ENCODE measurements at places on chromosomes 6 and 20.

DNA sequence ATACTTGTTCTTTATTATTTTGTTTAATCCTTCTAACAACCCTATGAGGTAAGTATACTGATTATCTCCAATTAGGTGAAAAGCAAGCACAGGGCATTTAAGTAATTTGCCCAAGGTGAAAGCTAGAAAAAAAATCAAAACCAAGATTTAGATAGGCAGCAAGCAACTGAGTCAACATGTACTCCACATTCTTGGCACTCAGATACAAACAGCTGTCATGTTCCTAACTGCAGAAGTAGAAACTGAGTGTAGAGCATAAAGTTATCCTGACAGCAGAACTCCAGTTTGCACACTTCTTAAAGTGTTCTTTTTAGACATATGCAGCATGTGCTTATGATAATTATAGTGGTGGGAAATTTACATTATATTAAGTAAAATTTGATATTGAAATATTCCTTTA is 278.1 kb downstream of the MEI4 start:
- no peak for DNase-seq

DNA sequence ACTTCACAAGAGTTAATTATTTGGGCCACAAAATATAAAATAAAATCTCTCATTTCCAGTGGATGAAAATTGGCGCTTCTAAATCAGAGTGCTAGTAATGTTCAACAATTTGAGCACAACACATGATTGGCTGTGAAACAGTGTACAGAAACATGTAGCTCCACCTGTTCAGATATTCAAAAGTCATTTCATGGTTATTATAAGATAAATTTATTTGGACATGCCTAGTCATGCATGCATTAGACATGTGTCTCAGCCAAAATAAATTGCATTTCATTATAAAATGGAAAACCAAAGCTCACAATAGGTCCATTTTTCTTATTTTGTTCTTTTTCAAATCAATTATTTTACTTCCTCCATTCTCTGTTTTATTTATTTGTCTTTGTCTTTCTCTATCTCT is 374.8 kb downstream of the LMBRD1 start:
- DNase-seq, result no peak

- no peak for DNase-seq
Measured at GRCh38 chr6:18433059-18433458, 45.9 kb downstream of the RNF144B start.

DNA sequence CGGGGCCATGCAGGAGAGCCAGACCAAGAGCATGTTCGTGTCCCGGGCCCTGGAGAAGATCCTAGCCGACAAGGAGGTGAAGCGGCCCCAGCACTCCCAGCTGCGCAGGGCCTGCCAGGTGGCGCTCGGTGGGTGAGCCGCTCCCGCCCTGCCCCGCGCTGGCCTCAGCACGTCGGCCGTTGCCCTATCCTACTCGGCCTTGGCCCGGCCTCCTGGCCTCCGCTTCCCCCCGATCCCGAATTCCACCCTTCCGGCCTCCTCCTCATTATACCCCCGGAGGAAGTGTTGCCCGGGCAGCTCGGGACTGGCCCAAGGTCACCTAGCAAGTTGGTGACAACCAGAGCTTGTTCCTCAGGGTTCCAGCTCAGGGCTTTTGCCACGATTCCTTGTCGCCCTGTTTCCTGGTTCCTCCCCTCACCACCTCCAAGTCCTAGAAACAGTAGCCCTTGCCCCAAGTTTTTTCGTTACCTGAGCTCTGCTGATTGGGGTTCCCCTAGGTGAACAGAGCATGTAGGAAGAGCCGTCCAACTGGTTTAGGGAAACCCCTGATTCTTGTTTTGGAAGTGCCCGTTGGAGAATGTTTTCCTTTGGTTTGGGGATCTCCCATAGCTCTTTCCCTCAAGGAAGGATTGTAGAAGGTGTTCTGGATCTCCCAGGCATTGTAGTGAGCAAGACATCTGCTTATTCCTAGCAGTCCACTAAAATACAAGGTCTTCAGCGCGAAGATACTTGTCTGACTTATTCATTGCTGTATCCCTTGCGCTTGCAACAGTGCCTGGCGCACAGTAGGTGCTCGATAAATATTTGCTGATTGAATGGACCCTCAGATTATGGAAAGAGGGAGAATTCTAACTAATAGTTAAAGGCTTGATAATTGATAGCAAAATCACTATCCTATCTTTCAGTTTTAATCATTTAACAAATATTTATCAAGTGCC is 641 bp downstream of the ARFGEF2 start:
- no peak for DNase-seq

- DNase-seq, result peak; percentile 94
Measured at GRCh38 chr6:27894839-27895762, 17.1 kb downstream of the OR2B2 start.

GRCh38 chr20:58322083-58322482 is 12.6 kb downstream of the RAB22A start:
- DNase-seq, result no peak

DNA sequence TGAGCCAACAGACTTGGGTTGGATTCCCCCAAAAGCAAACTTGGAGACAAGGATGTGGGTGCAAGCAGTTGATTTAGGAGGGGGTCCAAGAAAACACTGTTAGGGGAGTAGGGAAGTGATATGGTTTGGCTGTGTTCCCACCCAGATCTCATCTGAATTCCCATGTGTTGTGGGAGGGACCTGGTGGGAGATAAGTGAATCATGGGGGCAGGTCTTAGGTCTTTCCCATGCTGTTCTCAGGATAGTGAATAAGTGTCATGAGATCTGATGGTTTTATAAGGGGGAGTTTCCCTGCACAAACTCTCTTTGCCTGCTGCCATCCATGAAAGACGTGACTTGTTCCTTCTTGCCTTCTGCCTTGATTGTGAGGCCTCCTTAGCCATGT is 542.6 kb downstream of the DHX35 start:
- DNase-seq, result no peak

GRCh38 chr6:30101444-30102413 is 11.2 kb downstream of the TRIM31 start:
- peak; percentile 80 for DNase-seq

DNA sequence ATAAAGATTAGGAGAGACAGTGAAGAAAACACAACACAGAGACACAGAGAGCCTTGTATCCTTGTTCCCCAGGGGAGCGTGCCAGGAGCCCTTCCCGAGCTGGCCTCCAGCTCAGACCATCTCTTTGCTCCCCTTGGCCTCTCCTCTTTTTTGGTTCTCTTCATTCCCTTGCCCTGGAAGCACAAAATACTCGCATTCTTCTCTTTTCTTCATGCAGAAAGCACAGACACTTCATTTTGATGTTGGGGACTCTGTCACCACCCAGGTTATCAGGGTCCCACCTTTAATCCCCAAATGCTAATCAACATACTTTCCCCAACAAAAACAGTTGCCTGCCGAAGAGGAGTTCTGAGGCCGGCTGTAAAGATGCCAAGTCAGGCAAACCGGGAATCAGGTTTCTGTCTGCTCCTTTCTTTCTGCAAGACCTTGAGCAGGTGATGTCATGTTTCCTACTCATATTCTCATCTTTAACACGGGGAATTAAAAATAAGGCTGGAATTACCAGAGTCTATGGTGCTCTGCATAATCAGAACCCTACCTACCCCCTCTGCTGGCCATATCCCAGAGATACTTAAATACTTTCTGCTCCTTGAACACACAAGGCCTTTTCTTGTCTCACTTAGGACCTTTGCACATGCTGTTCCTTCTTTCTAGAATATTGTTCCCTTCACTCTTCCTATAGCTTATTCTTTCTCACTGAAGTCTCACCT is 21.7 kb downstream of the TGM6 start:
- DNase-seq, result no peak

GRCh38 chr20:48049171-48049570 is 263.9 kb upstream of the SULF2 start:
- DNase-seq, result no peak

DNA sequence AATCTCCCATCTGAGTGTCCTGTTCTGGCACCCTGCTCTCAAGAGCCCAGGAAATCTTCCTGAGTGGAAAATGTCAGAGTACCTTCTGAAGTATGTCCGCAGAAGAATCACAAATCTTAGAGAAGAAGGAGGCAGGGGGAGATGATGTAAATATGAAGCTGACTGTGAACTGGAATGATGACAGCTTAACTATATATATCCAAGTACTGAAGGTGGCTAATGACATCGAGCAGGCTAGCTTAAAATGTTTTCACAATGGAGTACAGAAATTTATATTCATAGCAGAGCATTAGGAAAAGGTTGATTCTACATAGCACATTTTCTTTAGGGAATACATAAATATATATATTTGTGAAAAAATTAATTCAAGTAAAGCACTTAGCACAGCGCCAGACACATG is 64.3 kb downstream of the BMP5 start:
- no peak for DNase-seq

- DNase-seq, result no peak
Measured at GRCh38 chr20:63233924-63234323, 1.8 kb upstream of the BIRC7 start.

- no peak for DNase-seq
Measured at GRCh38 chr20:3935295-3935955, 46.2 kb downstream of the PANK2 start.

DNA sequence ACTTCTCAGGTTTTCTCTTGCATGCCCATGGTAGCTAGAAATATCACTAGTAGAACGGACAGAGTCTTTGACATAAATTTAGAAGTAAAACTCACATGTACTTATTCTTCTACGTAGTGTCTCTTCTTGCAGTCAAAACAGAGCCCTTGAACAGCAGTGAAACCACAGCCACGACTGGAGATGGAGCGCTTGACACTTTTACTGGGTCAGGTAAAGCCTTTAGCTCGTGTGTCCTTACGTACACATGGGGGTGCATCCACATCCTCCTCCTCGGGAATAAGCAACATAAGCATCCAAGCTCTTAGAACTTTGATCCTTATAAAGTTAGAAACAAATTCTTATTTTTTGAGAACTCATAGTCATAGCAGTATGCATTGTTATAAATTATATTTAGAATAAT is 215.3 kb downstream of the EYA4 start:
- DNase-seq, result no peak

GRCh38 chr6:140208286-140208685 is 833.8 kb upstream of the CITED2 start:
- DNase-seq, result no peak

- DNase-seq, result no peak
Measured at GRCh38 chr20:45390931-45391330, 12.8 kb upstream of the TP53TG5 start.

DNA sequence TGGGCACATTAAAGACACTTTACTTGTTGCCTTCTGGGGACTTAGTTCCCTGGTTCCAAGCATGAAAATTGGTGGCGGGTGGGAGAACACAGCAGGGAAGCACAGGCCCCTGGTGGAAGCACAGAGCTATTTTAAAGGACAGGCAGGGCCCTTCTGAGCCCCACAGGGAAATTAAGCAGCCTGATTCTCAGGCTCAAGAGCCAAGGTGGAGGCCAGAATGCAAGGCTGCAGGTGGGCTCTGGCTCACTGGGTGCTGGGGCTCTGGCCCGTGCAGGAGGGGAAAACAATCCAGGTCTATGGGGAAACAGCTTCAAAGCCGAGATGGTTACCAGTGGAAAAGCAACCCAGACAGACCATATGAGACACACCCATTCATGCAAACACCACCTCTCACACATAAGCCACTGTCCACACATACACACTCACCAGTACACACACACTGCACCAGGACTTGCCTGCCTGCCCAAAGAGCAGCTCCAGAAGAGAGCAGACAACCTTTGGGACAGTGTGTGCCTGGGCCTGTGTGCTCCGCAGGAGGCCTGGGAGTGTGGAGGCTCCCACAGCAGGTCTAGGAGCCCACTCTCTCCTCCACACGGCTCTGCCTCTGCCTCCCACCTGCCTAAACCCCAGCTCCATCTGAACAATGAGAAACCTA is 30.6 kb downstream of the TFEB start:
- DNase-seq, result no peak

- DNase-seq, result no peak
Measured at GRCh38 chr6:56458324-56458884, 184.3 kb downstream of the DST start.

DNA sequence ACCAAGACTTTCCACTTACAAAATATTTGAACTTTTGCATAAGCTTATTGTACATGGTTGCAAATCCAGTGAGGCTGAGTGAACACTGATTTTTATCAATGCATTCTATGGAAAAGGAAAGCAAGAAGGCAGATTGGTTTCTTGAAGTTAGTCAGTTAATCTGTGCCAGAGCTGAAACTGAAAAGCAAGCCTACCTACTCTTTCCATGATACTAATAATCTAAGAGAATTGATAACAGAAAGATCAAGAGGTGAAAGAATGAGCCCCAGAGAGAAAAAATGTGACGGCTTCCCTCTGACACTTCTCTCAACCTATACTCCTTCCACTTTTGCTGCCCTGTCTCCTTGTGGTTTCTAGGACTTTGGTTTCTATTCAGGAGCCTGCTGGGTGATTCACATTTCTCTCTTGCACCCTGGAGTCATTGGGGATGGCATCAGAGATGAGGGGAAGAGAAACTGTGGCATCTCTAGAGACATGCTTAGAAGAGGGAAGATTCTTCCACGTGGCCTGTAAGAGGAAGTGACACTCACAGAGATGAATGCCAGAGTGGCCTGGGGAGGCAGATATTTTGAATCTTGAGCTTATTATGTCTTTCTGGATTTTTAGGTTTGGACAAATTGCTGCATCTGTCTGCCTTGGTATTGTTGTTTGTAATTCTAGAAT is 158.6 kb upstream of the RIMS1 start:
- no peak for DNase-seq

DNA sequence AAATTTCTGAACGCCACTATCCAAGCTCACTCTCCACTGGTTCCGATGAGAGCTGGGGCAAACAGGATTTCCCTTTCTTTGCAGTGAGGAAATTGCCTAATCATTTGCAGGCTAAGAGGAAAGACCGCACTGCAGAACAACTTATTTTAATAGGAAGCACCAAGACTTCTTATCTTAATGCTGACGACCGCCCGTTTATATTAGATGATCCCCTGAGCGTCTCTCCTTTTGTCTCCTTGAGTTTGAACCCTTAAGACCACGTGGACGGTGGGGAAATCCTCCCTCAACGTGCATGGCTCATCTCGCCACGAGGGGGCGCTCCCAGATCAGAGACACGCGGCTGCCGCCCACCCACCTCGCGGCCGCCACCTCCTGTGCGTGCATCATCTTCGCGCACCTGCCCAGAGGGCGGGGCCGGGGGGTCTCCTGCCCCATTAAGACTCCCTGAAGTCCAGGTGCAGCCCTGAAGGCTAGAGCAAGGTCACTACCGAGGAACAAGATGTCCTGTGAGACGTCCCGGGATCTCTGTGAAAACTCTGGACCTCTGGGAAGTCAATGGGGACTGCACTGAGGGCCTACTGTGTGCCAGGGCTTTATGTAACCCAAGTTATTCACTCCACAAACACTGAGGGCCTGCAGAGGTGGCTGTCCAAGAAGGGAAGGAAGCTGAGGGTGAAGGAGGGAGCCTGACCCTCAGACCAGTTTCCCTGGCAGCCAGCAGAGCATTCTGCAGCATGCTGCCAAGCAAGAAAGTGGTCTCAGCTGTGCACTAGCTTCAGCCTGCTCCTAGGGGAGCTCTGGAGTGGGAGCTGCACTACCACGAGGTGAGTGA is 28.1 kb downstream of the PDYN start:
- DNase-seq, result peak; percentile 85

DNA sequence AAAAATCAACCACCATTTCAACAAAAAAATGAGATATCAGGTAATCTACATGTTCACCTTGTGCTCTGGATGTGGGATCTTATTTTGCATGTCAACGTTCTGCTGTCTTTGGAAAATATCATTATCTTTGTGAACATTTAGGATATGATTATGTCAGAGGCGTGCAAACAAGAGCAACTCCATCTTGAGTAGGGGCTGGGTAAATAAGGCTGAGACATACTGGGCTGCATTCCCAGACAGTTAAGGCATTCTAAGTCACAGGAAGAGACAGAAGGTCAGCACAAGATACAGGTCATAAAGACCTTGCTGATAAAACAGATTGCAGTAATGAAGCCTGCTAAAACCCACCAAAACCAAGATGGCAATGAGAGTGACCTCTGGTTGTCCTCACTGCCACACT is 28.8 kb upstream of the ZBTB24 start:
- DNase-seq, result no peak
